ENCODE measurements at places on chromosomes 5 and 9. TPM values are rescaled to one million over a fixed set of nuclear protein-coding genes. Genes with fewer than 3 reads are reported as not detected.

DNA sequence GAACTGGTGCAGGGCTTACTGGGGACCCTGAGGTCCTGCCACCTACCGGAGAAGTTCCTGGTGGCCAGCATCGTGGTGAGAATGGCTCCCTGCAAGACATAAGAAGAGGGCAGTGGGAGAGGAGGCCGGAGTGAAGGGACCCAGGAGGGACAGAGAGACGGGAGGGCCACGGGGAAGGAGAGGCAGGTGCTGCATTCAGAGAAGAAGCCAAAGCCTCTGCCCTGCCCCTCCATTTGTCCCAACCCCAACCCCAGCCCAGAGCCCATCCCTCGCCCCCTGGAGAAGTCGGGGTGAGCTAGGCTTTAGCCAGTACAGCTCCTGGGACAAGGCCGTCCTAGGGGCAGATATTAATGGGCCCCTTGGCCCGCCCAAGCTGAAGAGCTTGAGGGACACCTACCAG lies 41.8 kb downstream of the CAMK2A start:
- no peaks in the 10 kb centered on the region for H3K4me1 ChIP-seq
- peaks cover 2% of the 10 kb centered on the region for H3K27me3 ChIP-seq
- DNase-seq = no peak
- no peaks in the 10 kb centered on the region for H3K36me3 ChIP-seq

Gene FRRS1L
- total RNA-seq = not detected

Gene SLC6A3
- not detected for total RNA-seq

GRCh38 chr5:132854301-132854700 lies 12.0 kb downstream of the GDF9 start:
- H3K27ac ChIP-seq = no peak overlapping the region
- no peaks in the 10 kb centered on the region for H3K36me3 ChIP-seq
- H3K27me3 ChIP-seq = no peaks in the 10 kb centered on the region
- no peaks in the 10 kb centered on the region for H3K4me1 ChIP-seq

GRCh38 chr5:150625831-150626746 lies 14.4 kb upstream of the SYNPO start:
- H3K4me3 ChIP-seq = peak overlapping the region; percentile 91
- peak; percentile 57 for DNase-seq
- H3K27me3 ChIP-seq = no peaks in the 10 kb centered on the region
- peaks cover 40% of the 10 kb centered on the region for H3K4me1 ChIP-seq
- H3K27ac ChIP-seq = peak overlapping the region; percentile 59

GRCh38 chr9:33329117-33329563 lies 38.8 kb downstream of the NFX1 start:
- DNase-seq = no peak
- no peaks in the 10 kb centered on the region for H3K27me3 ChIP-seq
- no peaks in the 10 kb centered on the region for H3K4me1 ChIP-seq

DNA sequence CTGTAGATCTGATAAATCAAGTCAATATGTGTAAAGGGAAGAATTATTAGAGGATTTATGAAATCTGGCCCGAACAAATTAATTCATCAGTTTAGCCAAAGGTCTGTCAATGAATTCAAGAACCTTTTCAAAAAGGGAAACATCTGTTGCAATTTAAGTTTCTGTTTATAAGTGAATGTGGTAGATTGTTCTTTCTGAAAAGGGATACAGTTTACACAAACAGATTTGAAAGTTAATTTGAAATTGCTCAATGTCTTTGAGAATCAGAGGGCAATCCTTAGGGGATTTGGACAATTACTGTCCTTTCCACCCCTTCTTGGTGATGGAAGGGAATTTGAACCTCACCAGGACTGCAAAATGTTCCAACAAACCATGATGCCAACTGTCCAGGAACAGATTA lies 29.7 kb upstream of the ERCC6L2 start:
- no peak for DNase-seq
- H3K27ac ChIP-seq = no peak overlapping the region
- H3K27me3 ChIP-seq = no peaks in the 10 kb centered on the region
- H3K36me3 ChIP-seq = no peaks in the 10 kb centered on the region
- H3K4me3 ChIP-seq = no peak overlapping the region

Gene DMRT2
- 1.0 TPM for total RNA-seq

DNA sequence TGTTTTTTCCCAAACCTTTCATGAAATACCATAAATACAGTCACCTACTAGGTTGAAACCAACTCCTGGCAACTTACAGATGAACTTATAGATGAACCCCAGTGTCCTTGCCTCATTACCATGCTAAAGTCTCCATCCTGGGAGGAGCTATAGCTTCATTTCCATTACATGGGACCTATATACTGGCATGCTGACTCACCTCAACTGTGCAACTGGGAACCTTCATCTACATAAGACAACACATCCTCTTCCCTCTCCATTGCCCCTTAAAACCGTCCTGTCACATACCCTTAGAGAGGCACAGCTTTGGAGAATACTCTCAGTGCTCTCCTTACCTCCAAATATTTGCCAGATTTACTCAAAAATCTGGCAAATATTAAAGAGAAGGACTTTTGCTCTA lies 638.3 kb downstream of the HTR1A start:
- no peaks in the 10 kb centered on the region for H3K4me1 ChIP-seq
- DNase-seq = no peak
- no peak overlapping the region for H3K27ac ChIP-seq
- no peaks in the 10 kb centered on the region for H3K36me3 ChIP-seq
- no peaks in the 10 kb centered on the region for H3K27me3 ChIP-seq

DNA sequence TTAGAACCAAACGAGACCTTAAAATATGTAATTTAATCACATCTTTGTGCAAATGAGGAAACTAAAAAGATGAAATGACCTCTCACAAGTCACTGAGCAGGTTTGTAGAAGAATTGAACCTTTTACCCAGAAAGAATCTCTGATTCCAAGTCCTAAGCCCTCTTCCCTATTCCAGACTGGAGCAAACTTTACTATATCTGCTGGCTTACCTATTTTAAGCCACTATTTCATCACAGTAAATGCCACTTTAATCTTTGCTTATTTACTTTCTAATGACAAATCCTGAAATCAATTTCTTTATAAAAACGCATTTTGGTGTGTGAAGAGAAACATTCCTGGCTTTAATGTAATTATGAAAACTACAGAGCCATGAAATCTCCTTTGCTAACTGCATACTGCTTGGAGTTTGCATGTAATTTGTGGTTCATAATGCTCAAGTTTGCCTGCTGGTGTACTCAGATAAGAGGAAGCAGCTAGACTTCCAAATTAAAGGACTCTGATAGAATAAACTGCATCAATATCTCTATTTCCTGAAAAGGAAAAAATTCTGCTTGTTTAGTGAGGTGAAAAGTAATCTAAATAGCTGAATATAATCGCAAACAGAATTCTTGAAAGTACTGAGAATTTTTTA lies 121.2 kb downstream of the RAB3C start:
- H3K4me3 ChIP-seq = no peak overlapping the region
- no peaks in the 10 kb centered on the region for H3K27me3 ChIP-seq
- no peaks in the 10 kb centered on the region for H3K4me1 ChIP-seq
- no peak overlapping the region for H3K27ac ChIP-seq

Gene CBY3
- total RNA-seq = not detected

- no peaks in the 10 kb centered on the region for H3K4me1 ChIP-seq
- no peak for DNase-seq
- peaks cover 10% of the 10 kb centered on the region for H3K27me3 ChIP-seq
- no peak overlapping the region for H3K4me3 ChIP-seq
- no peaks in the 10 kb centered on the region for H3K36me3 ChIP-seq
Observed at GRCh38 chr5:73436535-73437100, 12.0 kb downstream of the FOXD1 start.

- no peak for DNase-seq
- no peak overlapping the region for H3K4me3 ChIP-seq
- H3K27me3 ChIP-seq = no peaks in the 10 kb centered on the region
- H3K36me3 ChIP-seq = no peaks in the 10 kb centered on the region
- H3K4me1 ChIP-seq = no peaks in the 10 kb centered on the region
Observed at GRCh38 chr9:88433583-88434255, 45.5 kb downstream of the SPIN1 start.

- H3K36me3 ChIP-seq = no peaks in the 10 kb centered on the region
- DNase-seq = no peak
- no peak overlapping the region for H3K4me3 ChIP-seq
- H3K27me3 ChIP-seq = no peaks in the 10 kb centered on the region
- H3K4me1 ChIP-seq = no peaks in the 10 kb centered on the region
Observed at GRCh38 chr5:18772475-18772874, 1138.2 kb downstream of the TAF11L14 start.

- H3K36me3 ChIP-seq = no peaks in the 10 kb centered on the region
- no peak for DNase-seq
- no peaks in the 10 kb centered on the region for H3K4me1 ChIP-seq
- H3K27me3 ChIP-seq = no peaks in the 10 kb centered on the region
- no peak overlapping the region for H3K27ac ChIP-seq
- H3K4me3 ChIP-seq = no peak overlapping the region
Observed at GRCh38 chr5:73814233-73814846, 188.3 kb downstream of the ARHGEF28 start.

DNA sequence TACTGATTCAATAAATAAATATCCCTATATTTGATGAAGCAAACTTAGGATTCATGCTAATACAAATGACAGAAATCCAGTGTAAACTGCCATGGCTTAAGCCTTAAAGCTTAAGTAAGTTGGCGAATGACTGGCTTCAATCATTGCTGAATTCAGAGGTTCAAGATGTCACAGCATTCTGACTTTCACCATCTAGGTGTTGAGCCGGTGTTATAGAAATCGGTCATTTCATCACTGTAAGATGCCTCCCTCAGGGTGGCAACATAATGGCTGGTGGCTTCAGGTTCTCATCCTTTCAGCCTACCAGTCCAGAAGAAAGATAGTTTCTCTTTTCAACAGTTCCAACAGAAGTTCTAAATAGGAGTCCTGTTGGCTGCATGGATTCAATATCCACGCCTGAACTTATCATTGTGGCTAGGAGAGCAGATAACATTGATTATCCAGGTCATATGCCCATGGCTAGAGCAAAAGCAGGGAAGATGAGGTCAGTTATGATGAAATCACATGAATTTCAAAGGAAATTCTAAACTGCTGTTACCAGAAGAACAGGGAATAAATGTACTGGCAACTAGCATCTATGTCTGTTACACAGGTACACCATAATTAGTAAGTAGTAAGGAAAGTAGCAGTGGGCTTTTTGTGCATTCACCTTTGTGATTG lies 364.3 kb downstream of the ARRDC3 start:
- H3K4me3 ChIP-seq = no peak overlapping the region
- H3K27me3 ChIP-seq = no peaks in the 10 kb centered on the region
- no peaks in the 10 kb centered on the region for H3K36me3 ChIP-seq
- H3K27ac ChIP-seq = no peak overlapping the region

DNA sequence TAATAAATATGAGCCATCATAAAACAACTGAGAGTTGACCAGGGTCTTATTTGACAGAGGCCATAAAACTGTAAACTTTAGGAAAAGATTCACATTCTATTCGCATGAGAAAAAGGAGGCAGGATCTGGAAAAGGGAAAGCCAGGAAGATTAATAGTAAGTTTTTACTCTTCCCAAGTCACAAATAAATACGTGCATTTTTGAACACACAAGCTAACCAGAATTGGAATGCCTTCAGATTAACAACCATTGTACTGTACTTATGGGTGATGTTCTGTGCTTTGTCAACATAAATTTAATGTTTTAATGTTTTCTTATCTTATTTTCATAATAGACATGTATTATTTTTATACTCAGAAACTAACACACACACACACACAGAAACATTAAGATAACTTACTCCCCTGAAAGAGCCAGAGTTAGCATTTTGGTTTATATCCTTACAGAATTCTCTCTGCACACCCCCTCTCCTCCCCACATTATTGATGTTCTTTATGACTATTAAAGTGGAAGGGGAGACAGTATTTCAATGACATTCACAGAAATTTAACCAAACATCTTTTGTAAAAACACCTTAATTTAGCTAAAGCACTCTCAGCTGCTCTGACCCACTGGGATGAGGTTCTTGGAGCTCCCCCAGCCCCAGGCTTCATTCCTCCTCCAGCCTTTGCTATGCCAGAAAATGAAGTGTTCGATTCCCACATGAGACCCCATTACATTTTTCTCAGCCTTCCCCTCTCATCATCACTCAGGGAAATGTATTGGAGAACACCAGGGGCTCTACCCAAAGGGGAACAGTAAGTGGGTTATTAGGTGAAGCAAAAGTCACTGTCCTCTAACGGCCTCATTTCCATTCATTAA lies 155.5 kb downstream of the ESM1 start:
- peaks cover 3% of the 10 kb centered on the region for H3K27me3 ChIP-seq
- DNase-seq = no peak
- no peak overlapping the region for H3K4me3 ChIP-seq

GRCh38 chr5:134439210-134439654 lies 27.6 kb upstream of the CDKN2AIPNL start:
- no peak overlapping the region for H3K4me3 ChIP-seq
- peaks cover 14% of the 10 kb centered on the region for H3K4me1 ChIP-seq
- DNase-seq = no peak
- H3K27ac ChIP-seq = no peak overlapping the region
- H3K36me3 ChIP-seq = no peaks in the 10 kb centered on the region

DNA sequence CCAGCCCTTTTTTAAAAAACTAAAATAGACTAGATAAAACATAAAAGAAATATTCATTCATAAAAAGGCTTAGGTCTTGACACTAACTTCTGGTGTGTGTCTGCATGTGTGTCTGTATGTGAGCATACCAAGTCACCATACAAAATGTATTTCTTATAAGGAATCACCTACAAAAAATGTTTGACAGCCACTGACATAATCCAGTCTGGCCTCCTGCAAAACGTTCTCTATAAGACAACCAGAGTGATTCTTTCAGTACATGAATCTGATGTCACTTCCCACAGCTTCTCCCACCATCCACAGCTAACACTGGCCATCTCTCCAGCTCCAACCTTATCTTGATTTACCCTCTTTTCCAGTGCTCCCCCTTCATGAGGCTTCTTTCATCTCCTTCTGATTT lies 192.3 kb downstream of the TLE1 start:
- H3K4me3 ChIP-seq = no peak overlapping the region
- H3K36me3 ChIP-seq = no peaks in the 10 kb centered on the region
- H3K27me3 ChIP-seq = no peaks in the 10 kb centered on the region
- no peak for DNase-seq
- H3K4me1 ChIP-seq = no peaks in the 10 kb centered on the region
- no peak overlapping the region for H3K27ac ChIP-seq

DNA sequence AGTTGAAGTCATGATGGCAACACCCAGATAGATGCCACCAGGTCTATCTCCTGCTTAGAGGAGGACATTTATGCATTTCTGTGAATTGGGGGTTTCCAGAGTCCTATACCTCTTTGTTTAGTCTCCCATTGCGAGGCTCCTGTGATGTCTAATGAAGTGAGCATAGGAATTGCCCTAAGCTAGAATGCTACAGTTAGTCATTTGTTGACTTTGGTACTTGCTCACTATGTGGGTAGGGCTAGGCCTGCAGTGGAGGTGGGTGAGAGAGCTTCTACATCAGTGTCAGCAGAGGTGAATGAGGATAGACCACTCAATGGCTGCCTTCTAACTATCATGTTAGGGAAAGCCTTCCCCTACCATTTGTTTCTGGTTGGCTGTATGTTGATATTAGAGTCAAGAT lies 173.3 kb upstream of the POC5 start:
- no peak overlapping the region for H3K27ac ChIP-seq
- no peak for DNase-seq
- no peaks in the 10 kb centered on the region for H3K36me3 ChIP-seq
- H3K4me3 ChIP-seq = no peak overlapping the region
- H3K4me1 ChIP-seq = no peaks in the 10 kb centered on the region

- no peaks in the 10 kb centered on the region for H3K27me3 ChIP-seq
- DNase-seq = no peak
- H3K4me1 ChIP-seq = no peaks in the 10 kb centered on the region
- H3K36me3 ChIP-seq = no peaks in the 10 kb centered on the region
Observed at GRCh38 chr9:4118666-4119065, 181.2 kb downstream of the GLIS3 start.

GRCh38 chr9:33012328-33013069 lies 11.1 kb upstream of the APTX start:
- H3K36me3 ChIP-seq = no peaks in the 10 kb centered on the region
- no peak overlapping the region for H3K4me3 ChIP-seq
- no peaks in the 10 kb centered on the region for H3K4me1 ChIP-seq
- H3K27ac ChIP-seq = no peak overlapping the region
- DNase-seq = no peak

Gene BRD3OS
- 13.6 TPM for total RNA-seq

Measured in GM12878 (cell line).